Ovary (tissue), 10 donors: ENCODE measurements at places on chromosomes 7 and 10. TPM values are rescaled to one million over a fixed set of nuclear protein-coding genes. Genes with fewer than 3 reads are reported as not detected.

The NCF1 gene
- 0.63 TPM for total RNA-seq

The RTKN2 gene
- 0.20 TPM for total RNA-seq

The ARHGEF35 gene
- 3.9 TPM for total RNA-seq

- H3K4me1 ChIP-seq: peaks cover 12% of the 10 kb centered on the region
- H3K36me3 ChIP-seq: no peaks in the 10 kb centered on the region
- H3K27me3 ChIP-seq: no peaks in the 10 kb centered on the region
- H3K27ac ChIP-seq: no peak overlapping the region
Measured at GRCh38 chr7:137873979-137874777, 27.4 kb upstream of the DGKI start.

DNA sequence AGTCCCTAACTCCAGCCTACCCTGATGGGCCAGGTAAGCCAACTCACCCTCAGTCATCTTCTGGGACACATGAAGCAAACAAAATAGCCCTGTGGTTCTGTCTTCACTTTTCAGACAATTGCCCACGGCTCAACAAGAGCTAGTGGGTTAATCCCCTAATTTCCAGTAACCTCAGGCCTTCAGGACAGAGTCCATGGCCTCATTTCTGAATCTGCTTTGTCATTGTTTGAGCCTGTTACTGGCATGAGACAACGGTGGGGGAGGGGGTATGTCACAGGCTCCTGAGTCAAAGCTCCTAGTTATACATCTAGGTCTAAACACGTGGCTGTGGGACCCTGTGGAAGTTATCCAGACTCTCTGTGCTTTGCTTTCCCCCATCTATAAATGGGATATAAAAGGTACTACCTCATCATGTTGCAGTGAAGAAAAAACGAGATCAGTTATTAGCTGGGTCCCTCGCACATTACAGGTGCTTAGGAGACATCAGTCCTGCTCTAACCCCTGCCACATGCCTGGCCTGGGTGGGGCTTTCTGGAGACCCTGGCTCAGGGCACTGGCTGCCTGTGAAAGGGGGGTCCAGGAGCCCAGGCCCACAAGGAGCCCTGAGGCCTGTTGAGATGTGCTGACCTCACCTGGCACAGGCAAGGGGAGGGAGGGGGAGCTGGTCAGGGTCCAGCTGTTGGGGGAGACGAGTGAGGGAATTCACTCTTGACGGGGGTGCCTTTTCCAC lies 16.5 kb downstream of the MAT1A start:
- no peak overlapping the region for H3K4me3 ChIP-seq
- no peak for DNase-seq
- no peak overlapping the region for H3K27ac ChIP-seq
- H3K4me1 ChIP-seq: peaks cover 7% of the 10 kb centered on the region
- no peaks in the 10 kb centered on the region for H3K36me3 ChIP-seq
- H3K27me3 ChIP-seq: no peaks in the 10 kb centered on the region

DNA sequence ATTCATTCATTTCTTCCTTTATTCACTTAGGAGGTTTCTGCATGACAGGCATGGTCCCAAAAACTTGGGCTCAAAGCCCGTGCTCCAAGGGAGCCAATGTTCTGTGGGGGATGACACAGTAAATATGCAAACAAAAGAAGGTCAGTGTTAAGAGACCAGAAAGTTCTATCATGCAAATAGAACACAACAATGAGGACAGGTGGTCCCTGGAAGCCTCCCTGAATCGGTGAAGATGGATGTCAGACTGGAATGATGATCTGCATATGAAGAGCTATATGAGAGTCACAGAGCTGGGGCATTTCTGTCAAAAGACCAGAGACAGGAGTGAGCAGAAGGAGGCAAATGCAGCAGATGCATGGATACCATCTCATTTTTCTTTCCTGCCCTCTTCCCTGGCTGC lies 129.0 kb downstream of the ABCA13 start:
- no peaks in the 10 kb centered on the region for H3K4me1 ChIP-seq
- no peak overlapping the region for H3K4me3 ChIP-seq
- no peaks in the 10 kb centered on the region for H3K36me3 ChIP-seq
- DNase-seq: no peak
- no peaks in the 10 kb centered on the region for H3K27me3 ChIP-seq
